ENCODE measurements at places on chromosomes 3 and 15. TPM values are rescaled to one million over a fixed set of nuclear protein-coding genes. Genes with fewer than 3 reads are reported as not detected.

GRCh38 chr3:58537412-58538301, 667 bp upstream of the ACOX2 start:
- no peak overlapping the region for H3K27ac ChIP-seq
- H3K4me3 ChIP-seq: no peak overlapping the region
- H3K27me3 ChIP-seq: no peaks in the 10 kb centered on the region

DNA sequence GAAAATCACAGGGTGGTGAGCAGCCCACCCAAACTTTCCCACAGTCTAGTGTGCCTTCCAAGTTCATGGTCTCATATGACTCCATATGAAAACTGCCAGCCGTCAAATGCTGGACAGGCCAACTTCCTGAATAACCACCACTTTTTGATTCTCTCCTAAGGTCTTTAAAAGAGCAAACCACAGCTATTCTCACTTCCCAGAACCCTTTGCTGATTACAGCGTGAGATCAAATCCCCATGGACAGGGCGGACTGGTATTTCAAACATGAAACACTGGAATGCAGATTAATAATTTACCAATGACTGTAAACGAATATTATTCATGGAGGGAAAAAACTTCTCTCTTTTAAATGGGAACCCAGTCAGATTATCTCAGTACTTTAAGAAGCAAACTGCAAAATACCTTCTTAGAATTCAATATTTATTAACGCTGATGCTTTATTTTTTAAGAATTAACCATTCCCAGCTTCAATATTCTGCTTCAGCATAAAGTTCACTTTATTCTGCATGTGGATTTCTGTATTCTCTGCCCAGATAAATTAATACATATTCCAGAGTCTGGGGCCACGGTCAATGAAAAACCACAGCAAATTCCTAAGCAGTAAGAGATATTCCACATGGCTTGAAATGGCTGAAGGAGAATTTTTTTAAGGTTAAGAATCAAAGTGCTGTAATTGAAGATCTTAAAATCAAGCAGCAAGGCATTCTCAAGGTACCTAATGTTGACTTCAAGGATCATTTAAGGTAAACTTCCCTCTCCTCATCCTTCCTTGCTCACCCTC, 42.9 kb downstream of the MYO1E start:
- peaks cover 10% of the 10 kb centered on the region for H3K4me1 ChIP-seq
- no peaks in the 10 kb centered on the region for H3K36me3 ChIP-seq
- no peak overlapping the region for H3K27ac ChIP-seq

GRCh38 chr15:98946301-98947255, 61.0 kb downstream of the PGPEP1L start:
- no peaks in the 10 kb centered on the region for H3K27me3 ChIP-seq
- no peak overlapping the region for H3K27ac ChIP-seq
- H3K36me3 ChIP-seq: peaks cover 9% of the 10 kb centered on the region

- no peak for DNase-seq
- peaks cover 28% of the 10 kb centered on the region for H3K36me3 ChIP-seq
- H3K27me3 ChIP-seq: no peaks in the 10 kb centered on the region
- no peak overlapping the region for H3K4me3 ChIP-seq
- H3K27ac ChIP-seq: no peak overlapping the region
Measured at GRCh38 chr3:125236331-125236903, 23.9 kb upstream of the SLC12A8 start.

Gene ERC2
- total RNA-seq: 0.35 TPM

Gene PDZRN3
- not detected for total RNA-seq

Gene DZIP1L
- 0.46 TPM for total RNA-seq

GRCh38 chr3:12327021-12327420, 38.2 kb downstream of the PPARG start:
- no peaks in the 10 kb centered on the region for H3K36me3 ChIP-seq
- H3K27me3 ChIP-seq: peaks cover 43% of the 10 kb centered on the region
- H3K4me1 ChIP-seq: peaks cover 9% of the 10 kb centered on the region
- DNase-seq: no peak
- H3K4me3 ChIP-seq: no peak overlapping the region
- no peak overlapping the region for H3K27ac ChIP-seq
